ENCODE measurements at places on chromosomes 3 and 15.

- DNase-seq = no peak
These were observed 45.5 kb downstream of the GPR149 start for GRCh38 chr3:154384479-154384878.

DNA sequence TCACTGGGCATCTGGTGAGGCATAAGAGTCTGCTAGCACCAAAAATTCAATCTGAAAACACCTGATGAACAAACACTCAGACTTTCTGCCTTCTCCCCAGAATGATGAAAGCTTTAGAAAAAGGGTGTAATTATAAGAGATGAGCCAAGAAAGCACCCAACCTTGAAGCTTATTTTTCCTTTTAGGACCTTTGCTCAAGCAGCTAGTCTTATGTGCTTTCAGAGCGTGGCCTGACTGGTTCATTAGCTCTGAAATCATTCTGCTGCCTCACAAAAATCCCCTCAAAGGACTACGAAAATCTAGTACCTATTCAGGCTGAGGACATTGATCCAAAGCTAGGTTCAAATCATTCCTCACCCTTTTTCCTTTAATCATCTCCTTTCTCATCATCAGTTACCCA is 662.3 kb downstream of the MAGI1 start:
- DNase-seq = no peak

DNA sequence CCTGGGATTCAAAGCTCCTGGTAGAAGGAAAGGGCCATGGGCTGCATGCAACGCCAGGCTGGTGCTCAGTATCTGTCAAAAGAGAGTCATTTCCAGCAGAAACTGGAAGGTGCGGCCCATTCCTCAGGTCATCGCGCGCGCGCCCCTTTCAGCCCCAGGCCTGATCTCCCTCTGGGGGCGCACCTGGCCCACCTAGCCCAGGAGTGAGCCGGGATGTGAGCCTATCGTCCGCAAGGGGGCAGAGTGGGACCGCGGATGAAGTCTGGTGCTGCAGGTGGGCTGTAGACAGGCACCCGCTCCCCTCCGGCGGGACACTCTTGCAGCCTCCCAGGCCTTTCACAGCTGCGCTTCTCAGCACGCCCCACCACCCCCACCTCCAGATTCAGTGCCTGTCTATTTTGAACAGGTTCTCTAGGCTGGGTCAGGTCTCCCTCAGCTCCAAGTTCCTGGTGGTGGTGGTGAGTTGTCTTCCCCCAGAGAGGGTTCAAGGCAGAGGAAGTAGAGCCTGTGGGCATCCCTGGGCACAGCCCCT is 5.8 kb upstream of the RPL29 start:
- peak; percentile 80 for DNase-seq

GRCh38 chr3:45773714-45774449 is 22.5 kb downstream of the SLC6A20 start:
- DNase-seq = no peak

- DNase-seq = no peak
These were observed 62.3 kb upstream of the PLSCR4 start for GRCh38 chr3:146313031-146313745.

GRCh38 chr3:67094167-67094566 is 96.1 kb downstream of the KBTBD8 start:
- DNase-seq = no peak

- DNase-seq = no peak
These were observed 402.7 kb downstream of the GRM7 start for GRCh38 chr3:7263347-7264195.

- no peak for DNase-seq
These were observed 9.2 kb downstream of the PLIN1 start for GRCh38 chr15:89669941-89670340.

GRCh38 chr15:60413231-60413824 is 15.5 kb upstream of the ANXA2 start:
- no peak for DNase-seq

DNA sequence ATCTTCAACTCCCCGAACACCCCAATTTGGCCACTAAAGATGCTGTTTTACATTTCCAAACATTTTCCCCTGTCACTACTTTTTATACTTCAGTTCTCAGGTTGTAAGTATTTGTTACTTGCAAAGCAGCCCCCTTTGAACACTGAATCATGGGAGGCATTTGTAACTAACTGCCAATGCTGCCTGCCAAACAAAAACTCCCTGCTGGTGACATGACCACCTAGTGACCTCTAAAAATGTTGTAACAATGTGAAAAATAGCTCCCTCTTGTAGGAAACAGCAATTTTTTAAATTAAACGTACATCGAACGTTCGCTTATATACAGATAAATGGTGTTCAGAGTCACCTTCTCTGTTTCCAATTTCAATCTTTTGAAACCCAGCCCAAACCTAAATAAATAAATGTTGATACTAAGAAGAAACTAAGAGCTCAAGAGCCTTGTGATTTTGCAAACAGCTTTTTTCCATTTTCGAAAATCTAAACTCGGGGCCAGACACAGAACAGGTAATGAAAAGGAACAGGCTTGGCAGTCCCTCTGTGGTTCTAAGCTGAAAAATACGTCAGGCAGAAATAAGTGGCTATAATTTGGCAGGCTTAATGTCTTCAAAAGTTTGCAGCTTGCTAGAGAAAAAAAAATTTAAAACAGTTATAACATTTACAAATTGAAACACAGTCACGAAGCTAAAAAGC is 268.6 kb upstream of the WNT5A start:
- DNase-seq = no peak

DNA sequence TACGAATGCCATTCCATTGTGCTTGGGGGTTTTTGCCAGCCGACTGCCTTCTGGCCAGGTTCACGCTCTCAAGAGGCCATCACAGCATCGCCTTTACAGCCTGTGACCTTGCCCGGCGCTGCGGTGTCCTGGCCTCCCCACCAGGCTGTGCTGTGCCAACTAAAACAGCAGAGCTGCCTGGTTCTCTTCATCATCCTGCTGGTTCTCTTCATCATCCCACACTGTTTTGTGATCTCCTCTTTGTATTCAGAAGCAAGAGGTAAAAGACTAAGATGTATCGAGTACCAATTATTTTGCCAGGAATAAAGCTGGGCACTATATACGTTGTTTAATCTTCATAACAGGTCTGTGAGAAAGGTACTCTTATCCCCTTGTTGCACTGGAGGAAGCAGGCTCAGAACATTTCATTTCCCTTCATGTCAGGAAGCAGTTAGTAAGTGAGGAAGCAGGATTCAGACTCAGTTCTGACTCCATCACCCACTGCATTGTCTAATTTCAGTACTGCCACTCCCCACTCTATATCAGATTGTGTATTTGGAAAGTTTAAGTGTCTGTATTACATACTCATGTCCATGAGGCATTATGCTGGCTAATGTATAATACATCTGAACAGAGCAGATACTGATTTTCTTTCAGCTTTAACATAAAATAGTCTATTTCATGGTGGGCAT is 92.7 kb downstream of the LRRC28 start:
- DNase-seq = no peak

GRCh38 chr15:95693917-95694316 is 636.6 kb upstream of the NR2F2 start:
- DNase-seq = no peak

- no peak for DNase-seq
These were observed 447.4 kb downstream of the MAGI1 start for GRCh38 chr3:65591313-65591712.

- no peak for DNase-seq
These were observed 334.8 kb downstream of the PLCL2 start for GRCh38 chr3:17219593-17219992.

DNA sequence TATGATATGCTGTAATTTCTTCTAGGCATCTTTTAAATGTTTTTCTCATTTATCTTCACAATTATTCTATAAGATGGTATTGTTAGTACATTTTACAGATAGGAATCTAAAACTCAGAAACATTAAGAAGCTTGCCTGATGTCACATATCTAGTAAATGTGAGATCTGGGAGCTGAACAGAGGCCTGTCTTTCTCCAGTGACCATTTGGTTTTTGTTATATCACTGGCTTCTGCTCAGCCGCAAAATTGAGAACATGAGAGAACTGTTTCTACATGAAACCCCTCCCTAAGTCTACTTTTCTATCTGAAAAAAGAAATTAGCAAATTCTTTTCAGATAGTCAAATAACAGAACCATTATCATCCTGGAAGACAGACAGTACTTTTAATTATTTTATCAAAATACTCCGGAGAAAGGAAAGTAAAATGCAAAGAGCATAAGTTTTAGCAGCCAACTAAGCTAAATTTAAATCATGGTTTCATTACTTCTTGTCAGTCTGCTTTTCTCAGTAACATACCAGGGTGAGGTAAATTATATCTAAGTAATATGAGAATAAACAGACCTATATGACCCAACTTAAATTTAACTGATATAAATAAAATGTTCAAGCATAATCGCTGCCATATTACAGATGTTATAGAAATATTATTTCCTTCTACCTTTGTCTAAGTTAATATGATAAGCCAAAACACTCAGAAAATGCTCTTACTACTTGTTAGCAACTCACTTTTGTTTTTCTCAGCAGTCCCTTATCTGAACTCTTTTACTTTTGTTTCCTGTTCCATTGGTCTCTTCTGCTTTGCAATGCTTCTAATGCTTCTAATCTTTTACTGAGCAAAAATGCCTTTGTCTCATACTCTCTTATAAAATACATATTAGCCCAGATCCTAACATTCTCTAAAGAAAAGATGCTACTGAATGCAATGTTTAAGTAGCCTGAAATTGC is 68.0 kb upstream of the MBNL1 start:
- DNase-seq = no peak

DNA sequence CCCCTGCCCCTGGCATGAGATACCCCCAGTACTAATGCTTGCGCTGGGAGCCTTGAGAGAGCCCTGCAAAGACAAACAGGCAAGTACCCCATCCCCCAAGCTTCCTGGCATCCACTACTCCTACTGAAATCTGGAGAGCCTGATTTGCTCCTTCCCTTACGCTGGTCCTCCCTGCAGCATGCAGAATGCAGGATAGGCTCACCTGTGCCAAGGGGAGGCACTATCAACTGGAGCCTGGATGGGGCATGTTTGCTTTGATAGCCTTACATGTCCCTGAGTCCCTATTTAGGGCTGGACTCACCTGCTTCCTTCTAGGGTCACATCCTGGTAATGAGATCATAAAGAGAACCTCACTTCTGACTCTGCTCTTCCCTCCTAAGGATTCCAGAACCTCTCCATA is 42.9 kb downstream of the RAB11A start:
- no peak for DNase-seq

GRCh38 chr3:150292891-150293290 is 115.2 kb upstream of the TSC22D2 start:
- DNase-seq = no peak

DNA sequence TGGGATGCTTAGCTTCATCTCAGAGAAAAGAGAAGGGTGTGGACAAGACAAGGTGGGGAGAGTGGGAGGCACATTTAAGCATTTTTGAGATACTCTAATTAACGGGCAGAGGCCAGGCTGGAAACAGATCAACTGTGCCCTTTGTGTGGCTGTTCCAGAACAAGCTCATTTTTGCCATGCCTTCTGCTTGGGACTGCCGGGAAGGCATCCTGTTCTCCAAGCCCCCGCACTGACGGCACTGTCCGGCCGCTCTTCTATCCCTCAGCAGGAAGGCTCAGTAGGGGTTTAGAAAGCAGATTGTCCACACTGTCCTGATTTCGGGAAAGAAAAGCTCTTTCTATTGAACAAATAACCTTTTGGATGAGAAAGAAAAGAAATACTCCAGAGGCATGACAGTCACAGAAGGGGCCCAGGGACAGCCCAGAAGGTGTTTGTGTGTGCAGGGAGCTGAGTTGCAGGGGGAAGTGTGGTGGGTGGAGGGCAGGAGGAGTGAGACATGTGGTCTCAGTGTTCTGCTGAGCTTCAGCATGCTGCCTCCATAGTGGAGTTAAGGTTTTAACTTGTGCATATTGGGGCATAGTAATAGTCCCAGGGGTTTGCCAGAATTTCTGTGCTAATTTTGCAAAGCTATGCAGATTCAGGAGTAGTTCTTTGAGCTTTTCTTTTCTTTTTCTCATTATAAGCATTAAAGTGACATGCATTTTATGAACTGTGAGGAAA is 27.3 kb downstream of the SV2B start:
- no peak for DNase-seq

DNA sequence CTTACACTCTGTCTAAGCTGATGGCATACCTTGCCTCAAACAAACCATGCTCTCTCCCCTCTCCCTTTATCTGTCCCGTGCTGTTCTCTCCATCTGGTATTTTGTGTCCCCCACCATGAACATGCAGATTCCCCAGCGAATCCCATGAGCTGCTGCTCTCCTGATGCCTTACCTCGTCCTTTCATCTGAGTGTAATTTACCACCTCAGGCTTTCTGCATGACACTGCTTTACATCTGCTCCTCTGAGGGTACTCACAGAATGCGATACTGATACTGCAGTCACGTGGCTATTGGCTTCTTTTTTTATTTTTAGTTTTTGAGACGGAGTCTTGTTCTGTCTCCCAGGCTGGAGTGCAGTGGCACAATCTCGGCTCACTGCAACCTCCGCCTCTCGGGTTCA is 341.7 kb downstream of the PTPRG start:
- no peak for DNase-seq

- DNase-seq = no peak
These were observed 118.7 kb downstream of the CACNA1D start for GRCh38 chr3:53613125-53613524.

DNA sequence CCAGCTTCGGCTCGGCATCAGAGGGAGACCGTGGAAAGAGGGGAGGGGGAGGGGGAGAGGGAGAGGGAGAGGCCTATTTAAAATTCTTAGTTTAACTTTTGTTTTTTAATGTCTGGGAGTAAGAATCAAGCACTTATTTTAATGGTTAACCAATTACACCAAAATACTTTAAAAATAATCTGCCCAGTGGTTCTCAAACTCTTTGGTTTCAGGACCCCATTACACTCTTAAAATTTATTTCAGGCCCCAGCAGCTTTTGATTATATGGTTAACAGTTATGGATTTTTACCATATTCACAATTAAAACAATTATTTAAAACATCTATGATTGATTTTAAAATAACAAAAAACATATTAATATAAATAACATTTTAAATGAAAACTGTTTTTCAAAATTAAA is 44.5 kb downstream of the NKIRAS1 start:
- no peak for DNase-seq

DNA sequence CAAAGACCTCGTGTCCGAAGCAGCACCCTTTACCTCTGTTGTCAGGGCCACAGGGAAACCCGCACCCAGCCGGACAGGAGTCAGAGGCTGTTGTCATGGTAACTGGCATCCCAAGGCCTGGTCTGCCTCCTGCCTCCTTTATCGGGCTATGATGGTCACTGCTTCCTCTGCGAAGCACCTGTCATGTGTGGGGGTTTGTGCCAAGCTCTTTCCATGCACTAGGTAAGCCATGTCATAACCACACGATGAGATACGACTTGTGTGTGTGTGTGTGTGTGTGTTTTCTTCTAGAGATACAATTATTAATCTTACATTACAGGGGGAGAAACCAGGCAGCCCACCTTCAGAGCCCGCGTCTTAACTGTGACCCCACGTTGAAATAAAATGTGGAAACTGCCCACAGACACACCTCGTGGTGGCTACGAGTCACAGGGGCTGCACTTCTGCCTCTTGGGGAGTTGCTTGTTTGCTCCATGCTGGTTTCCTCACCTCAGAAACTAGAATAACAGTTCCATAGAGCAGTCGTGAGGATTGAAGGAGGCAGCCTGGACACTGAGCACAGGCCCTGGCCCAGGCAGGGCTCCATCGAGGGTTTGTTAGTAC is 18.0 kb downstream of the ZDHHC19 start:
- no peak for DNase-seq
